ENCODE measurements at places on chromosomes 5 and 9.

DNA sequence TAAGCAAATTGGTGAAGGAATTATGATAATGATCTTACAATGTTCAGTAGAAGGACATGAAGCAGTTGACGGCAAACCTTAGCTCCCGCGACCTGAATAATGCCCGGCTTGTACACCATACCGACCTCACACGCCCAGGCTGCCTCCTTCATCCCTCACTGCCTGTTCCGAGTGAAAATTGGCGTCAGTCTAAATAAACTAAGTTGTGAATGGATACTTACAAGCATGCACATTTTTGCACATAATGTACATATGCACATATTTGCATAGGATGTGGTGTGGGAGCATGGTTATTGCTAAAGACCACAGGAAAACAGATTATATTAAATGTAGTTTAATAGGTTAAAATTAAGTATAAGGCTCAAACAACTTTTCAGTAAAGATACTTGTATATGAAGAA, 14.9 kb downstream of the OR2Y1 start:
- no peak for DNase-seq

DNA sequence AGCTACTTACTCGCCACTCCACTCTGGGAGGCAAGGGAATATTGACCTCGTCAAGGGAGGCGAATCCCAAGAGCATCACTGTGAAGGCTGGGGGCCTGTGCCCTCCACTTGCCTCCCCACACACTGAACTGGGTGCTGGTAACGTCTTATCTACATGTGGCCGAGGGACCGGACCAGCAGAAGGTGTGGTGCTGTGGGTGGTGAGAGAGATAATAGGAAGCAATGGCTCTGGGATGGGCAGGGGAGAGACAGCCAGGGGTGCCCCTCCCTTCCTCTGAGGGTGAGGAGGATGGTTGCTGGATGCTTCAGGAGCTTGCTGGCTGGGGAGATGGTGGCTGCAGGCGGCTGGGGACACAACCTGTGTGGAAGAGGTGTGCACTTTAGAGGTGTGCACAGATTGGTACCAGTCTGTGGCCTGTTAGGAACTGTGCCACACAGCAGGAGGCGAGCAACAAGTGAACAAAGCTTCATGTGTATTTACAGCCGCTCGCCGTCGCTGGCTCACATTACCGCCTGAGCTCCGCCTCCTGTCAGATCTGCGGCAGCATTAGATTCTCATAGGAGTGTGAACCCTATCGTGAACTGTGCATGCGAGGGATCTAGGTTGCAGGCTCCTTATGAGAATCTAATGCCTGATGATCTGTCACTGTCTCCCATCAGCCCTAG, 100.3 kb downstream of the ENTREP1 start:
- DNase-seq: no peak

- DNase-seq: no peak
Measured at GRCh38 chr5:134125039-134126015, 10.8 kb downstream of the TCF7 start.

- DNase-seq: no peak
Measured at GRCh38 chr9:81394881-81395675, 294.3 kb downstream of the TLE1 start.

DNA sequence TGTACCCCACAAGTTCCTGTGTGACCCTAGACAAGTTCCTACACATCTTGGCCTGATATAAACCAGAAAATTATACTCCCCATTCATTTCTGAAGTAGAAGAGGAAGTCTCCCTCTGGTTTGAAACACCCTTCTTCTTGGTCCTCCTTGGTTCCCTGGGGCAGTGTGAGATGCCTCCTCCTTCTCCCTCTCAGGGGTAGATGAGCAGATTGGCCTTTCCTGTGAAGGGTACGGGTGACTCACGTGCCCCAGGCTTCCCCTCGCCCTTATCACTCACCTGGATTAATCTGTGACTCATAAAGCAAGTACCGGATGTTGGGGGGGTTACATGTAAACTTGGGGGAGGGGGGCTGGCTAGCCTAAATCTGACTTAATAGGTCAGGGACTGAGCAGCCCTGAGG, 11.1 kb upstream of the AQP3 start:
- no peak for DNase-seq

DNA sequence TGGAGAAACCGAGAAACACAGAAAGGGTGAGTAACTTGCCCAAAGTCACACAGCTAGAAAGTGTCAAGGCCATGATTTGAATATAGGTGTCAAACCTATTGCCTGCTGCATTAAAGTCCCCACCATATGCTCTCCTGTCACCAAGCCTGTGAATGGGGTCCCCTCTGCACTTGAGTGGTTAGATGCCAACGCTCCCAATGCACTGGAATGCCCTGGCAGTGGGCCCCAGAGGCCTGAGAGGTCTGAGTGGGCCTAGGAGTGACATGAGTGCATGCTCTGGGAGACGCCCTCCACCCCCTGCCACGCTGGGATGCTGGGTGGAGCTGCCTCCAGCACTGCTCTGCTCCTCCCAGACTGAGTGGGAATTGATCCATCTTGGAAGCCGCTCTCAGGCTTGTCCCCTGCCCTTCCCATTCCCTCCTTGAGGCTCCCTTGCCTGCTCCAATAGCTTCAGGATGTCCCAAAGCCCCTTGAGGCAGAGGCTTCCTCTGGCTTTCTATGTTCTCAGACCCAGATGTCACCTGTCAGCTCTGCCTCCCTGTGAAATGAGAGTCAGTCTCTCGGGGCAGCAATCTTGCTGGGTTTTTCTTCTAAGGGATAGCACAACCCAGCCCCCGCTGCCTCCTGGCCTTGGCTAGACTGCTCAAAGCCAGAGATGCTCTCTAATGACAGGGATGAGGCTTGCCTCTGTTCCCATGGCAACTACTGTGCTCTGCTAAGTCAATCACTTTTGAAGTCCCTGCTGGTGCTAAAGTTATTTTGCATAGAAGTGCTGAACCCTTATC, 6.6 kb upstream of the ARSI start:
- no peak for DNase-seq

GRCh38 chr9:95086564-95086955, 230.9 kb downstream of the FANCC start:
- DNase-seq: no peak

- no peak for DNase-seq
Measured at GRCh38 chr5:10275460-10275859, 25.4 kb downstream of the CCT5 start.

- DNase-seq: no peak
Measured at GRCh38 chr9:76438841-76439588, 20.0 kb upstream of the GCNT1 start.

DNA sequence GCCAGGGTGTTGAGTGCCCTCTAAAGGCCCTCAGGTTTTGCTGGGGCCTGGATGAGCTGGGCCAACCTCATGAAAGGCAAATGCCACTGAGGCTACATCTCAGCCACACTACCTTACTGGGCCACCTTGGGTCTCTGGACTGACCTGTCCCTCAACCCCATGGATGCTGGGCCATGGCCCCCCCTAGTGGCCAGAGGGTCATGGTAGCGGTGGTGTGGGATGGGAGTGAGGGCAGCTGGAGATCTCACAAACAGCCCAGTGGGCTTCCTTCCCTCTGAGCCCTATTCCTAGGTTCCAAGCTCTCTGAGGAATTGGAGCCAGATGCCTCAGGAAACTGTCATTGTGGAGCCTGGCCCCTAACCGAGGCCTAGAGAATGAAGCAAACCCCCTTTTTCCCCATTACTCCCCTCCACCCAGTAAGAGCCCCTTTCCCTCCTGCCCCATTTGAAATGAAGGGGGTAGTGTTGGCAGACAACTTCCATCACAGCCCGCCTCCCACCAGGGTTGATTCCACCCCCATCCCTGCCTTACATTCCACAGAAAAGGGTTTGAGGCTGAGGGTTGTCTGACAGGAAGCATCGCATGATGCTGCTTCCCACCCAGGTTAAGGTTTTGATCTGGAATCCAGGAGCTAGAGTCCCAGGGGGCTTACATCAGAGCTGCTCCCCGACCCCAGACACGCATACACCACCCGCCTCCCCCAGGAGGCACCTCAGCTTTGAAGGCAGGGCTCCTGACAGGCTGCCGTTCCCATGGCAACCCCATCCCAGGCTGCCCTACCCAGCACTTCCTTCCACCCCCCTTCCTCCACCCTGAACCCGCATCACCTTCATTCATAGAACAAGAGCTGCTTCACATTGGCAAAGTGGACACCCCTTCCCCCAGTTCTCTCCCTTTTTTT, 63.9 kb downstream of the PCDH1 start:
- peak; percentile 44 for DNase-seq

DNA sequence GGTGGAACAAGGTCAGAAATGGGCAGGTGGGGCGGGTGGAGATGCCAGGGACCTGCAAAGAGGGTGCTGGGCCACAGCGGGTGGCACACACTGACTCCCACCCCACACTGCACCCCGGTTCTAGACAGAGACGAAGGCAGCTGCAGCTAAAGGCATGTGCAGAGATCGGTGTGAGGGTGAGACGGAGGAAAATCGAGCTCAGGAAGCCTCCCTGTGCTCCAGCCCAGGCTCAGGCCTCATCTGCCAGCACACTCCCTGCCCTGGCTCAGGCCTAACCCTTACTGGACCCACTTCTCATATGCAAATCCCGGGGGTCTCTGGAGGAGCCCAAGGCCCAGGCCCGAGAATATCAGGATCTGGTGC, 130.8 kb upstream of the PPP1R26 start:
- DNase-seq: no peak

DNA sequence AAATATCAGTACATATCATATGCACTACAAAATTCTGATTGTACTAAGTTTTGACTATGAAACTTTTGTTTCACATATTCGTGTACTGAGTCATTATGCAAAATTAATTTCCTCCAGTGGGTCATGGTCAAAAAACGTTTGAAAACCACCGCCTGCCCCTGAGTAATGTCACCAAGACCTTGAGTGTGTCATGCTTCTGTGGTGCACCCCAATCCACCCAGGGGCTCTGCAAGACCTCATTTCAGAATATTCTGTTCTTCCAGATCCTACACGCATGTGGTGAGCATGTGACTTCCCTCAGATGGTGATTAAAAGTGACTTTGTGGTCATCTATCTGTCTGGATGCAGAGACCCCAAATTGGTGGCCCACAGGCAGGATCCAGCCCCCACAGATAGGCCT, 31.0 kb downstream of the ABLIM3 start:
- peak; percentile 46 for DNase-seq

DNA sequence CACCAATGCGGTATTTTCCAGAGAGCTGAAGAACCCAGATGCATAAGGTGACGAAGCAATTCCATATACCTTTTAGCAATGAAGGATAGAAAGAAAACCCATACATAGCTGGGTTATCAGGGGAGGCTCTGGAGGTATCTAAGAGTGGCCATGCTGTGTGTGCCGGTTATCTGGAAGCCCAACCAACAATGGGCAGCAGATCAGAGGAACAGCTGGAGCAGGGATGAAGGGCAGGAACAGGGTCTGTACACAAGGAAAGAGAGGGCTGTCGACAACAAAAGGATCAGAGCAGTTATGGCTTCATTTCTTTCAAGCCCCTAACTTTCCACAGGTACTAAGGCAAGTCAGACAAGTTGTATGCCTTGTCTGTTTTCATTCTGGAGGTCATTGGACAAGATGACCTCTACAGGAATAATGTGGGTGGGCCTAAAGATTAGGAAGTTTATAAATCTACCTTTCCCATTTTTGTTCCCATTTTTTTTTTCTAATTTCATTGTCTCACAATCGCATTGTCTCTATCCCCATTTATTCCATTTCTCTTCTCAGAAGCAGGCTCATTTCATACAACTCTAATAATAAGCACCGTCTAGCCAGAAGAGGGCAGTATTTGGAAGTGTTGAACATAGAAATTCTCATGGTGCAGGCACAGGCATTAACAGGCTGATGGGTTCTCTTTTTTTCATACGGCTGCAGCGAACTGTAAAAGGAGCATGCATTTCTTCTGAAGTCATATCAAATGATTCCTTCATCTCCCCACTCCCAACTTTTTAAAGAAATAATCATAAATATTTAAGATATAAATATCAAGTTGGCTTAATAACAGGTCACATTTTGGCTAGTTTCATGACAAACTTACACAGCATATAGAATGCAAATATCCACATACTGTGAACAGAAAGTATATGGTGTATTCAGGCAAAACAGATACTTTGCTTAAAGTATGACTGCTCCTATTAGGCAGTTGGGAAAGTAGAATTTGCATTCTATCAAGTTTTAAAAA, 63.5 kb downstream of the ZNF474 start:
- peak; percentile 74 for DNase-seq

DNA sequence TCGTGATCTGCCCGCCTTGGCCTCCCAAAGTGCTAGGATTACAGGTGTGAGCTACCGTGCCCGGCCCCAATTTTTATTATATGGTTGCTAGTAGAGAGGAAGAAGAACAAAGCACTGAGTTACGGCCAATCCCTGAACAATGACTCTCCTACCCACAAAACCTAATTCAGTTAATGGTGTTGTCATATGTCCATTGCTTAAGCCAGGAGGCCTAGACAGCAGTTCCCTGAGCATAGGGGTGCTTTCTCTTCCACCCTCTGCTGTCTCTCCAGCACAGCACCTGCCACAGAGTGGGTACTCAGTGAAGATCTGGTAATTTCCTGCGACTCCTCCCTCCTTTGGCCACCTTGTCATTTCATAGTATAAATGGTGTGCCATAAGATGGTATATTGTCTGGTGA, 21.4 kb upstream of the LTC4S start:
- DNase-seq: no peak

GRCh38 chr5:65873181-65873750, 53.1 kb upstream of the ERBIN start:
- DNase-seq: peak; percentile 10

DNA sequence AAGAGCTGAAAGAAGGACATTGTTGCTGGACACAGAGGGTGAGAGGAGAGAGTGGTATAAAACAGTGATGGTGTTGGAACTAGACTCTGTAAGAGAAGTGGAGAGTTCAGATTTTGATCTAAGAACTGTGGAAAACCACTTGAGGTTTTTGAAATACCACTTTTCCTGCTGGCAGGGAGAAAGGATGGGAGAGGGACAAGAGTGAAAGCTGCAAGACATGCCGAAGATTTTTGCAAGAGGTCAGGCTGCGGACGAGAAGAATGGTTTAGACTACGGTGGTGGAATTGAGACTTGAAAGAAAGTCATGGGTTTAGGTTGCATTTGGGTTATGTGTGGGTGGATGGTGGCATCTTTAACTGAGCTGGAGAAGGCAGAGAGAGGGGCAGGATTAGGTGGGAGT, 202.2 kb upstream of the RPS23 start:
- no peak for DNase-seq

DNA sequence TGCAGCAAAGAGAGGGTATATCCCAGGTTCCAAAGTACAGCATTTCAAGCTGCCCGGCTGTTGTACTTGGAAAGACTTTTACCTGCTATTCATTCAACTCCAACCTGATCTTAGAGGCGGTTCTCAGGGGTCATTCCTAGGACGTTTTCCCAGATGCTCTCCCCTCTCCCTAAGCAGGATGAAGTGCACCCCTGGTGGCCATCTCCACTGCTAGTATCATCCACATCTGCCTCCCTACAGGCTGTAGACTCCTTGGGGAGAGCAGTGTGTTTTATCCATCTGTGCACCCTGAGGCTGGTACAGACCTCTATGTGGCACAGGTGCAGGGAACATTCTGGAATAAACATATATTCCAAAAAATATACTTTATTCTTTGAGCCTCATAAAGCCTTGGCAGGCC, 56.8 kb downstream of the PTPN3 start:
- no peak for DNase-seq

GRCh38 chr5:45691656-45692055, 4.5 kb downstream of the HCN1 start:
- DNase-seq: no peak
